ENCODE measurements at places on chromosomes 1 and 21.

DNA sequence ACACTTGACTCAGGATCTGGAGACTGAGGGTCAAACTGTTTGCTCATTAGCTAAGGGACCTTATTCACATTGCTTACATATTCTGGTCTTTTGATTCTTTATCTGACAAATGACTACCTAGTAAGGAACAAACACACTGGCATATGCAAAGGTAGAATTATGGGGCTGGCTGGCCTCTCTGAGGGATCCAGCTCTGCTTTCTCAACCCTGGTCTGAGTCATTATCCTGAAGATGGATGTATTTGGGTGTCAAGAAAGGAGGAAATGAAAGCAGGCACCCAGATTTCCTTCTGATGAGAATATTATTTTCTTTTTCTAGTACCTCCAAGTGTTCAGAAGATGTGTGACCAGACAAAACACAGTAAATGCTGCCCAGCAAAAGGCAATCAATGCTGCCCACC, 6.0 kb downstream of the SMCP start:
- no peak for DNase-seq

- no peak for DNase-seq
Observed at GRCh38 chr1:50542362-50542761, 119.1 kb upstream of the DMRTA2 start.

DNA sequence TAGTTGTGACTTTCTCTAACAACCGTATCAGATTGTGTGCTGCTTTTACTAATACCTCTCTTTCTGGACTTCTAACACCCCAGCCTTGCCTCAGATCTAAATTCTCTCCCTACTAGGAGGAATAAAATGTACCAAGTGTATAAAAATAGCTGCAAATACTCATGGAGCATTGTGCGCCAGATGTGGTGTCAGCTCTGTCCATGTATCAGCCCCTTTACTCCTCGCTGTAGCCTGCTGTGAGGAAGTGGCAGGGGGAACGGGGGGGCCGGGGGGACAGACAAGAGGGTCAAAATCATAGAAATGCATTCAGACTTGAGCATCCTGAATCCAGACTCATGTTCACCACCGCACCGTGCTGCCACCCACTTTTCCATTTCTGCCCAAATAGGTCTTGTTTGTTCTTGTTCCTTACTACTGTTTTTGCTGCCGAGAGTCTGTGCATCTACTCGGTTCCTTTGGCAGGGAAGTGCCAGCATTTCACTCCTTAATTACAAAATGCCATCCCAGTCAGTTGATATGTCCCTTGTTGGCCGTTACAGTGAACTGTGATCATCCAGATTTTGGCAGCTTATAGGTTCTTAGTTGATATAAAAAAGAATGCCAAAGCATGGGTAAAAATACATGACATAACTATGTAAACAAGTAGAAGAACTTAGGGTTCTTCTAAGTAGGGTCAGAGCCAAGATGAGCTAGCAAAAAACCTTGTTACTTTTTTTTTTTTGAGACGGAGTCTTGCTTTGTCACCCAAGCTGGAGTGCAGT, 76.4 kb downstream of the UBE4B start:
- no peak for DNase-seq

- peak; percentile 61 for DNase-seq
Observed at GRCh38 chr1:201792534-201793305, 36.2 kb upstream of the IPO9 start.

GRCh38 chr1:167148421-167148820, 54.5 kb downstream of the STYXL2 start:
- DNase-seq, result no peak
